Glomerular endothelial cell (primary cell): ENCODE measurements at places on chromosomes 11 and 22.

DNA sequence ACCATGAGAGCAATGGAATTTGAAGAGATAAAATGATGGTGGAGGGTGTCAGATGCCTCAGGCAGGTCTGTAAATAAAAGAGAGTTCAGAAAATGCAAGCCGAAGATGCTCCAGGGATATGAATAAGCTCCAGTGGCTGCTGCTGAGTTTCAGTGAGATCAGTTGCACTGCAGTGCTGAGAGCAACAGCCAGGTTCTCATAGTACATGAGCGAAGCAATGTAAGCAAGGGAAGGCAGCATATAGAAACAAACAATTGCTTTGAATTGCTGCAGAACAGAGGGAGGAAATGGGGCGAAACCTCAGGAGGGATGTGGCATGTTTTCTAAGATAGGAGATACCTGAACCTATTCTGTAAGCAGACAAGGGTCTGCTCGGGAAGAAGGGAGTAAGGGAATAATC lies 369.5 kb downstream of the AASDHPPT start:
- DNase-seq = no peak

DNA sequence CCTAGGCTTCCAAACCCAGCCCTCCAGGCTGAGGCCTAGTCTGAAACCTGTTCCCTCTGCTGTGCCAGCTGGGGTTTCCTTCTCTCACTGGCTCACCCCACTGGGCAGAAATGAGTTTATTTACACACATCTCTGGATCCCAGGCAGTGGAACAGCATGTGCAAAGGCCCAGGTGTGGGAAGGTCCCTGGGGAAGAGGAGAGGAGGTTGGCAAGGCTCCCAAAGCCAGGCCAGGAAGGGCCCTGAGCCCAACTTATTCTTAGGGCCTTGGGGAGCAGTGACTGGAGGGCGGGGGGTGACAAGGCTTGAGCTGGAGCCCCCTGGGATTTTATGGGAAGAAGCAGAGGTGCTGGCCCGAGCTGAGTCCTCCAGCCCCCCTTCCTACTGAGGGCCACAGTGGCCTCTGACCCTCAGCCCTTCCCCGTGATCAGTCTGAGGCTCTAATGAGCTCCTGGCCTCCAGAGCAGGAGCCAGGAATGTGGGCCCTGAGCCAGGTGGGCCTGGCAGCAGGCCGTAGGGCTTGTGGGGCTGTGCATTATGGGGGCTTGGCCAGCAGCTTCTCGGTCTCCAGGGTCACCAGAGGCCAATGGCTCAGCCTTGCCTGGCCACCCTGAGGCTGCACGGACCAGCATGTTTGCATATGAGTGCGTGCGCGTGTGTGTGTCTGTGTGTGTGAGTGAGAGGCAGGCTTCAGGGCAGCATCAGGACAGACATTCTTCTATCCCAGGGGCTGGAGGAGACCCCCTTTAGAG lies 2.9 kb downstream of the MYO7A start:
- no peak for DNase-seq

- DNase-seq = no peak
Observed at GRCh38 chr11:85076535-85077330, 550.4 kb downstream of the DLG2 start.

DNA sequence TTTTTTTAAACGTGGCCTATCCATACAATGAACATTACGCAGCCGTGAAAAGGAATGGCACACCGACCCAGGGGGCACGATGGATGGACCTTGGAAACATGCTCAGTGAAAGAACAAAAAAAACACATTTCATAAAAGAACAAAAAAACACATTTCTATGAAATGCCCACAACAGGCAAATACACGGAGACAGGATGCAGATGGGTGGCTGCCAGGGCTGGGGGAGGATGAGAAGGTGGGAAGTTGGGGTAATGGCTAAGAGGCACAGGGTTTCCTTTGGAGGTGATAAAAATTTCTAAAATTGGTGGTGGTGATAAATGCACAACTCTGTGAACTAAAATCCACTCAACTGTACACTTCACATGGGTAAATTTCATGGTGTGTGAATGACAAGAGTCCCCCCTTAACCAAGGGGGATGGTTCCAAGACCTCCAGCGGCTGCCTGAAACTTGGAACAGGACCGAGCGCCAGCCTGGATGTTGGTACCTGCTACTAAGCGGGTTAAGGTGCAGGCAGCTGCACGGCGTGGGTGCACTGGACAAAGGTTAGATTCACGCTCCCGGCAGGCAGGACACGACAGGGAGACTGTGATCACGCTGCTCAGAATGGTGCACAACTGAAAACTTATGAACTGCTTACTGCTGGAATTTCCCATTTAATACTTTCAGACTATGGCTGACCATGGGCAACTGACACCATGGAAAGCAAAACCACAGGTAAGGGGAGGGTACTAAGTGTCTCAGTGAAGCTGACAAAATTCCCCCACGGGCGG lies 16.5 kb downstream of the BRD1 start:
- DNase-seq = no peak

DNA sequence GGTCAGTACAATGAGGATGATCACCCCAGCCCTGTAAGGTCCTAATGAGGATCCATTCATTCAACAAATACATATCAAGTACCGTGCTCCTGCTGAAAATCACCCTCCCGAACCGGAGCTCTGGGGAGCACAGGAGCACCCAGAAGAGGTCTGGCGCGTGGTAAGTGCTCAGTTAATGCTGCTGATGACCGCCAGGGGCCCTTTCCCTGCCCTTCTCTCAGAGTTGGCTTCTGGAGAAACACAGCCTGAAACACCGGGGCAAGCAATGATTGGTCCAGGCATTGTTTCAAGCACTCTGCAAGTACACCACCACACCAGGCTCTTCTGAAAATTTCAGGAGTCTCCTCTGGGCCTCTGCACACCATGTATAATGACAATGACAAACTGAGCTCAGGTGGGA lies 3.8 kb upstream of the CCDC86 start:
- no peak for DNase-seq

DNA sequence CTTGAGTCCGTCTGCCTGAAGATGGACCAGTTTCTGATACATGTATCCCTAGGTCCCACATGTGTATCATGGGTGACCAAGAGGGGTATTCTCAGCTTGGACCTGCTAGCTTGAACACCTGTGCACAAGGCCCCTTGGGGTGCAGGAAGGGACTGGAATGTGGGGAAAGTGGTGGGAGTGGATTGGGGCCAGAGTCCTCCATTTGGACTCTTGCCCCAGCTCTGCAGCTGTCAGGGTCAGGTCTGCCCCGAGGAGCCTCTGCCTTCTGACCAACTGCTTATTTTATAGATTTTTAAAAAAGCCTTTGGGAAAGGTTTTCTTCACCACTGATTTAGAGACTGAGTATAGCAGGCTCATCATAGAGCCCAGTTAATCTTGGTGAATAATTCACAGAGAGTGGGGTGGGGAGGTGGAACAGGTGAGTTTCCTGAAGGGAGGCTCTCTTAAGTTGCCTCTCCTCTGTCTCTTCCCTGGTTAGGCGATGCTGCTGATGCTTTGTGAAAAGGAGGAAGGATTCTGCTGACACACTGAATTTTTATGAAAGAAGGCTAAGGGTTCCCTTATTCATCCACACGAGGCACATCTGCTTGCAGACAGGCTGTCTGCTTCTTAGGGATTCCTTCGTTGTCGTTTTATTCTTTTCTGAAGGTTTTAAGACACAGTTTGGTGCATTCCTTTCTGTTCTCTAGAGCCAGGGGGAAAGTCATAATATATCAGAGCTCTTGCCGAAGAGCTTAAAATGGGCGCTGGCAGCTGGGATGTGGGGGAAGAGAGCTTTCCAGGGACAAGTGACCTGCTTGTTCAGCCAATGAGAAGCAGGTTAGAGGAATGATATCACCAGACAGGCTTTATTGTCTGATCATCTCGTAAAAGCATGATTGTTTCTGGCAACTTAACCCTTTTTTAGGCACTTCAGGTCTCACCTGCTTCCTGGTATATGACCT lies 19.9 kb downstream of the TRIM44 start:
- DNase-seq = no peak

DNA sequence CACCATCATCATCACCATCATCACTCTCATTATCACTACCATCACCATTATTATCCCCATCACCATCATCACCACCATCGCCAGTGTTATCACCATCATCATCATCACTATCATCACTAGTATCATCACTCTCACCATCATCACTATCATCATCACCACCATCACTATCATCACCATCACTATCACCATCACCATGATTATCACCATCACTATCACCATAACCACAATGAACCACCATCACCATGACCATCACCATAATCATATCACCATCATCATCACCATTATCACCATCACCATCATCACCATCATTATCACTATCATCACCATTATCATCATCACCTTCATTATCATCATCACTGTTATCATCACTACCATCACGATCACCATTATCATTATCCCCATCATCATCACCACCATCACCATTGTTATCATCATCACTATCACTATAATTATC lies 326.7 kb downstream of the BRD1 start:
- no peak for DNase-seq

- no peak for DNase-seq
Observed at GRCh38 chr11:24400059-24400665, 96.7 kb upstream of the LUZP2 start.

DNA sequence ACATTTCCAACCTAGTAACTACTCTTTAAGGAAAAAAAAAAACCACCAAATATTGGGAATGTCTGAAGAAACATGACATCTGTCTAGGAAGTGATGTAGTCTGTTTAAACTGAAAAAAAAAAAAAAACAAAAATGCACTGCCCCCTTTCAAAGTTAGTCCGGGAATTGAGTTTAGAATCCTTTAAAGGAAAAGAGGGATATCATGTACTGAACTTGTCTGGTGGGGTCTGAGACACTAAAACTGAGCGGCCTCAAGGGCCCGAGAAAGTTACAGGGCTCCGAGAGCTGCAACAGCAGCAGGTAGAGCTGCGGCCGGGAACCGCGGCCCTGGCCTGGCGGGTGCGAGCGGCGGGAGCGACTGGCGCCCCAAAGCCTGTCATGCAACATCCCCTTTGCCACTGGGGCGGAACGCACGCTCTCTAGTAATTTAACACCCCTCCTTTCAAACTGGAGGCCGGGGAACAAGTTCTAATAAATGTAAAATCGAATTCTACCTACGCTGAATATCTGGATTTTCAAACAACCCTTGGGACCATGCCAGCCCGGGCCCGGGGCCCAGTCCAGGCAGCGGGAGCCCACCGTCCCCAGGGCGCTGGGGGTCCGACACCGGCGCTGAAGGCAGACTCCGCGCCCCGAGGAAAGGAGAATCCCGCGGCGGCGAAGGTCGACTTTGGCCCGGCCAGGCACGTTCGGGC lies 736 bp downstream of the RDX start:
- no peak for DNase-seq

GRCh38 chr11:112555491-112556364 lies 295.1 kb upstream of the PLET1 start:
- peak; percentile 2 for DNase-seq

GRCh38 chr11:126080161-126080941 lies 17.7 kb upstream of the CDON start:
- no peak for DNase-seq

DNA sequence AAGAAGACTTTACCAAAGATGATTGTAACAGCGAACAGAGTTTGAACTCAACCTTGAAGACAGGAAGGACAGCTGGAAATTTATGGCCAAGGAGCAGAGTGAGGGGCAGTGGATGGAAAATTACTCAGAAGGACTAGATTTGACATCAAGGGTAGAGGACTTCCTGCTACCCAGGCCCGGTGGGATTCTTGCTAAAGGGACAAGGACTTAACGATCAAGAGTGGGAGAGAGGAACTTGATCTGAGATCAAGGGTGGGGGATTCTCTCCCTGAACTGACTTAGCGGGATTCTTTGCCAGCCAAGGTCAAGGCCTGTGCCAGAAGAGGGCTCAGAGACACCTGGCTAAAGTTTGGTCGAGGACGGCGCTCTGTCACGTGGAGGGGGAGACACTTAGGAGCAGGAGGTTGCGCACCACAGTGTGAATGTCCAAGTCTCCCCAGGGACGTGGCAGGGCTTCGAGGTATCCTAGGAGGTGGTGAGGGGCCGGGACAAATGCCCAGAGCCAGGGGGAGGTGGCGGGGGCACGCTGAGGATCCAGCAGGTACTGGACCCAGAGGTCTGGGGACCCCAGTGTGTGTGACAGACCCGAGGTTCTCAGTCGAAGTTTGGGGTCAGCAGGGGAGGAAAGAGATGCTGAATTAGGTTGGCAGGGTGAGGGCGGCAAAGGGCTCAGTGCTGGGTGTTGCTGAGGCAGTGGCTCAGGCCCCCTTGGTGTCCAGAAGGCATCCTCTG lies 46.1 kb upstream of the SHISAL1 start:
- no peak for DNase-seq

GRCh38 chr22:26949193-26949592 lies 291.8 kb downstream of the MIAT start:
- DNase-seq = no peak

DNA sequence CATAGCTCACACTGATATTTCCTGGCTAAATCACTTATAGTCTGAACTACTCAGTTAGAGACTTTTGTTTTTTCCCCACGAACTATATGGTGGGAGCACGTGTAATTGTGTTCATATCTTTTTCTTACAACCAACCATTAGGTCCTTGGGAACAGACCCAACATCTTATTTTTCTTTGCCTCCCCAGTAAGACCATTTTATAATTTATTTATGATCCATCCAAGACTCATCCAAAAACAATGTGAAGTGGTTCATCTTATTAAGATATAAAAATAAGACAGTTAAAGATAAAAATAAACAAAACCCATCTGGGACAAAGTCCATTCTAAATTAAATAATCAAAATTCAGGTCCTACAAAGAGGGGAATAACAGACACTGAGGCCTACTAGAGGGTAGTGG lies 90.8 kb downstream of the FAM168A start:
- DNase-seq = no peak
